Stimulated activated CD8-positive, alpha-beta memory T cell treated with anti-CD3 and anti-CD28 coated beads, Interleukin-2, amount 100 ng/mL, for 48 hours (primary cell): ENCODE measurements at places on chromosomes 16 and 17.
A peak's percentile ranks its signal among the peaks of the same experiment; 100 is the strongest.

DNA sequence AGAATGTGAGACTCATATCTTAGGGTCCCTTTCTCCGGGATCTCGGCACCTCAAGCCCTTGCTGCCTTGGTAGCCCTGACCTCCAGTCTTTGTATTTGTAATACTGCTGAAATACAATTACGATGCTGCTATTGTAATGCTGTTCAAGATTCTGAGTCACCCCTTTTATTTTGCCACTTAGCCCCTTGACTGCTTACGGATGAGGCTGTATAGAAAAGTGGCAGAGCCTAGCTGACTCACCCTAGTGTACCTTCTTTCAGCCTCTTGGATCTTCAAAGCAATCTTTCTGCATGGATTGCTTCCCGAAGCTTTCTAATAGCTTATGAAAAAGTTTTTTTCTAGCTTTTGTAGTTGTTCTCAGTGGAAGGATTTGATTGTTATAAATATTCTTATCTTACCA is 187.9 kb downstream of the KCNJ2 start:
- DNase-seq = no peak

- DNase-seq = peak; percentile 22
Measured at GRCh38 chr16:66605177-66605978, 874 bp downstream of the CMTM3 start.

DNA sequence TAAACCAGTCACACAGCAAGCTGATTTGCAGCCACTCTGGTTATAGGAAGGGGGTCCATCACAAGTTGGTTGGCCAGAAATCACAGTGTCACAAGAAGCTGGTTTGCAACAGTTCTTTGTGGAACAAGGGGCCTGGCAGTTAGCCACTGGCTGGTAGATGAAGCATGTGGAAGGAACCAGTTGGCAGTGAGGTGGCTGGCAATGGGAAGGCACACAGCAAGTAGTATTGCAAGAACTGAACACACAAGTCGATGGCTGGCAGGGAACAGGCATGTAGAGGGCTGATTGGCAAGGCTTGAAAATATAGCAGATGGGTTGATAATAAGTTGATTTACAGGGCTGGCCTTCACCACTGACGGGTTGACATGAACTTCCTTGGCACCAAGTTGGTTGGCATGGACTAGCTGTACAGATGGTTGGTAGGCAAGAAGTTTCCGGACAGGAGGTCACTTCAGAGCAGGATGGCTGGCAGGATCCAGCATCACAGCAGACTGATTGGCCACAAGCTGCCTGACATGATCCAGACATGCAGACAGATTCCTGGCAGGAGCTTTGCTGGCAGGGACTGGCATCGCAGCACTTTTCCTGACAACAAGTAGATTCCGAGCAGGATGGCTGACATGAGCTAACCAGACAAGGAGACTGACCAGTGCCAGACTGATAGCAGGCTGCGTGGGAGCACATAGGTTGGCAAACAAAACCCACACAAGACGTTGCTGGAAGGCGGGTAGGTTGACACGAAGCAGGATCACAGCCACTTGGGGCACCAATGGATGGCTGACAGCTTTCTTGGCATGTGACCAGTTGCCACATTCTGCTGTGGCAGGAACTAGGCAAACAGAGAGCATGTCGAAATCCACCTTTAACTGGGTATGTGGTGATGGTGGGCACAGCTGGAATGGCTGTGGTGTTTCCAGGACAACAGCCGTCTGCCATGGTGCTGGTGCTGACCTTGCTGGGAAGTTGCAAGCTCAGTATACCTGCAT is at the start of gene KRTAP29-1:
KRTAP29-1 (minus strand) TSS at position 936 of the 986 bp plus-strand sequence; CDS start at position 936, 0 bp downstream.
- no peak for DNase-seq

- DNase-seq = peak; percentile 21
Measured at GRCh38 chr17:47978324-47978723, 7.4 kb downstream of the CDK5RAP3 start.

DNA sequence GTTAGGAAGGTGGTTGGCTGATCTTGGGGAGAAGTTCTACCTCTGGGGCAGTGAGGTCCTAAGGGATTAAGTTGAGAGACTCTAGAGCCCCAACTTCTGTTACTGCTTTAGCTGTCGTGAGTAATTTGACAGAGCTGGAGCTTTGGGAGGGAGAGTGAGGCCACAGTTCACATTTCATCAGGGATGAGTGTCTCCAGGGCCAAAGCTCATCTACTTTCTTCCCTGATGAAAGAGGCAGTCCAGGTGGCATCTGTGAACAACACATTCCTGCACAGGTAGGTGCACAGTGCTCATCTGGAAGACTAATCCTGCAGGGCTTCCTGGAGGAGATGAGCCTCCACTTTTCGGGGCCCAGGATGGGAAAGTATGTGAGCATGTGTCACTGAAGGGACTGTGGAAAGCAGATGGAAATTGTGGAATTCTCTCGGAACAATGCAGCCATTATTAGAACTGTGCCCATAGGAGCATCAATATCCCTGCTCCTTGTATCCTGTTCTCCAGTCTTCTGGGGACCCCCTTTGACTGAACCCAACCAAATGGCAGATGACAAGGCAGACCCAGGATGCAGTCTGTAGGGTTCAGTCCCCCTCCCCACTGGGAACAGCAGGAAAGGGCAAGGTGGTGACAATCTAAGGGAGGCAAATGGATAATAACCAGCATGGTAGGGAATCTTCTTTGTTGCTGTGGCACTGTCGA is 9.0 kb downstream of the DYNLL2 start:
- no peak for DNase-seq
